ENCODE measurements at places on chromosomes 2 and 18. TPM values are rescaled to one million over a fixed set of nuclear protein-coding genes. Genes with fewer than 3 reads are reported as not detected.

- DNase-seq: no peak
Observed at GRCh38 chr2:145753041-145753608, 1233.2 kb upstream of the ZEB2 start.

DNA sequence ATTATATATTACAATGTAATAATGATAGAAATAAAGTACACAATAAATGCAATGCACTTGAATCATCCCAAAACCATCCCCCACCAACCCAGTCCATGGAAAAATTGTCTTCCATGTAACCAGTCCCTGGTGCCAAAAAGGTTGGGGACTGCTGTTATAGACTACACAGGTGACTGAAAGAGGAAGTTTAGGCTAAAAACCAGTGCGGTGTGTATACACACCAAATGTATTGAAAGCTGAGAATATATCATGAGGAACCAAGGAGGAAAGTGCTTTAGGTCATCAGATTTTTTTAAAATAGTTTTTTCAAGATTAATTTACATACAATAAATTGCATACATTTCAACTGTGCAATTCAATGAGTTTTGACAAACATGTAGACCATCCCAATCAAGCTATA, 20.5 kb upstream of the C1D start:
- no peak for DNase-seq

GRCh38 chr2:238087211-238087610, 12.9 kb upstream of the ESPNL start:
- no peak for DNase-seq

SNORC gene
- polyA plus RNA-seq: 1.7 TPM

NPPC gene
- 5.6 TPM for polyA plus RNA-seq

GAREM2 gene
- polyA plus RNA-seq: 3.3 TPM

Measured in muscle of leg (tissue), 16 donors.